Spleen (tissue), 13 donors: ENCODE measurements at places on chromosomes 1 and 21.

DNA sequence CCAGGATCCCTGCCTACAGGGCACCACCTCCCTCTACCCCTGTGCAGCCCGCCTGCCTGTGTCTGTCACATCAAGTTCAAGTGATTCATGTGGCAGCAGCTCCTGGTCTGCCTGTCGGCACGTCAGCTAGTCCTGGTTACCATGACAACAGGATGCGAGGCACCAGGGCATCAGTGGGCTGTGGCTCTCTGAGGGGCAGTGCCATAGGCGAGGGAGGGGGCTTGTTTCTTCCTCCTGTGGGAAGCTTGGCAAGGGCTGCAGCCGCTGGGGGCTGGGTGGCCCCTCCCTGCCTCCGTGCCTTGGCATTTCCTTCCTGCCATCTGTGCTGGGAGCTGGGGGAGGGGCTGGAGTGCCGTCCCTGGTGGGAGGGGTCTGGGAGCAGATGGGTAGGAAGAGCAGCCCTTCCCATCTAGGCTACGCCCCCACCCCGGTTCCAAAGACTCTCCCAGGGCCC, 43.1 kb downstream of the FOXO6 start:
- DNase-seq: no peak

DNA sequence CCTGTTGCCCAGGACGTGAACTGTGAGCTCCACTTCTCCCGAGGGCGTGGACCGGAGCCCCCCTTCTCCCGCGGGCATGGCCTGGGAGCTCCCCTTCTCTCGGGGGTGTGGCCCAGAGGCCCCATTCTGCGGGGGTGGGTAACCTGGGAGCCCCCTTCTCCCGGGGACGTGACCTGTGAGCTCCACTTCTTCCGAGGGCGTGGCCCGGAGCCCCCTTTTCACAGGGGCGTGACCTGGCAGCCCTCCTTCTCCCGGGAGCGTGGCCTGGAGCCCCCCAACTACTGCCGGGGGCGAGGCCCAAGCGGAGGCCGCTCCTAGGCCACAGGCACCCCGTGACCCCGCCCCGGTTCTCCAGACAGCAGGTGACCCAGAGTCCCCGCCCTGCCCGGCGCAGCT, 320 bp downstream of the C1orf174 start:
- DNase-seq: no peak

DNA sequence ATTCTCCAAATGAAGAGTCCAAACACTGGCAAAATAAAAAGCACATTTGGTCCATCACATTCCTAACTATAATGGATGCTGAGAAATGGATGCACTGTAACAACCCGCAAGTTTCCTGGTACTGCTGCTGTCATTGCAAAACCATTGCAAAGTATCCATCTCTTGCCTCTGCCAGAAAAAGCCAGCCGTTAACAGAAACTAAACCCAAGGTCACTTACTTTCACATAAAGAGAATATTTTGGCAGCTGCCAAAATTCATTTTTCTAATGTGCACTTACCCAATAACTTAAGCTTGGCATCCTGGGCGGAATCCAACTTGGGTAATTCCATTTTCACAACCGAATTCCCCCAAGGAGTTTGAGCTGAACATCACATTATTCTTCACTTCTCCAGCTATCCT, 77.0 kb upstream of the LRRC8D start:
- DNase-seq: no peak

DNA sequence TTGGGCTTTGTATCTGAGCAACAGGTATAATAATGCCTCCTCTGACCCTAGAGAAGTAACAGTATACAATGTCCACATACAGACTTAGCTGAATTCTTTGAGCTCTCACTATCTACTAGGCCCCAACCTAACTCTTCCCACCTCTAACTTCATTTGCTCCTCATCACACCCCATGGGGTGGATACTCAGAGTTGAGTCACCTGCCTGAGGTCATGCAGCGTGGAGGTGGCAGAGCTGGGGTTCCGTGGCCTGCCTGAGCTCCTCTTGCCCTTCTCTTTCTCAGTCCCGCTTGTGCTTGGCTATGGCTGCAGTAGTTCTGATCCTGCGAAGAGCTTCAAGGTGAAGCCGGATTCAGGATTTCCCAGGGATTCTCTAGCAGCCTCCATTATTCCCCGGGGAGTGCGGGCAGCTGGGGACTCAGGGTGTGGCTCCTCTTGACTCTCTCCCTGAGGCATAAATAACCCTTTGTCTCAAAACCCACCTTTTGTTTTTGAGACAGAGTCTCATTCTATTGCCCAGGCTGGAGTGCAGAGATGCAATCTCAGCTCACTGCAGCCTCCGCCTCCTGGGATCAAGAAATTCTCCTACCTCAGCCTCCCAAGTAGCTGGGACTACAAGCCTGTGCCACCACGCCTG, 29.9 kb upstream of the ACTL8 start:
- no peak for DNase-seq

DNA sequence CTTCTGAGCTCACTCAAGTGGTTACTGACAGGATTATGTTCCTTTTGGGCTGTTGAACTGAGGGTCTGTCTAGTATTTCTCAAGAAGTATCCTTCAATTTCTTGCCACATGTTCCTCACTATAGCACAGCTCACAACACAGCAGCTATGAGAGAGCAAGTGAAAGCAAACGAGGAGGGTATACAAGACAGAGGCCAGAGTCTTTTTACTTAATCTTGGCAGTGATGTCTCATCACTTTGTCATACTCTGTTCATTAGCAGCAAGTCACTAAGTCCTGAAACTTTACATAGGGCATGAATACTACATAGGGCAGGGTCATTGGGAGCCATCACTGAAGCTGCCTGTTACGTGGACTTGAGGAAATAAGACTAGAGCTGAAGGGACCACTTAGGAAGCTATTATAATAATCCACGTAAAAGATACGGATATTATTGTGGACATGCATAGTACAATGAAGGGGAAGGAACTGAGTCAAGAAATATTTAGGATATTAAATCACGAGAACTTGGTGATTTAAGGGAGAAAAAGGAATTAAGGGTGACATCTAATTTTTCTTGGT, 63.7 kb downstream of the SLC30A7 start:
- DNase-seq: no peak

DNA sequence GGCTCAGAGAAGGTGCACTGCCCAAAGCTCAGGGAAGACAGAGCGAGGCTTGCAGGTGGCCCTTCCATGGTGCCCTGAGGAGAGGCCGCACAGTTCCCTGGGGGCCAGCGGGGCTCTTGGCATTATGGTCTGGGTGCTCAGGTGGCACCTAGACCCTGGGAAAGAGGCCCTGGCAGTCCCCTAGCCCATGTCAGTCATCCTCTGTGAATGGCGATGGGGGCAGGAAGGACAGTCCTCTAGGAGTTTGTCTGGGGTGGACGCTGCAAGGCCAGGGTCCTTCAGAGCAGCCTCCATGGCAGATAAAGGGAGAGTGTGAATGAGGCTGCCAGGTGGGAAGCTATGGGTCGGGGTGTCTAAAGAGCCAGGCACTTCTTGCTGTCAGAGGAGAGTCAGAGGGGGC, 345.9 kb upstream of the VAMP3 start:
- peak; percentile 45 for DNase-seq

DNA sequence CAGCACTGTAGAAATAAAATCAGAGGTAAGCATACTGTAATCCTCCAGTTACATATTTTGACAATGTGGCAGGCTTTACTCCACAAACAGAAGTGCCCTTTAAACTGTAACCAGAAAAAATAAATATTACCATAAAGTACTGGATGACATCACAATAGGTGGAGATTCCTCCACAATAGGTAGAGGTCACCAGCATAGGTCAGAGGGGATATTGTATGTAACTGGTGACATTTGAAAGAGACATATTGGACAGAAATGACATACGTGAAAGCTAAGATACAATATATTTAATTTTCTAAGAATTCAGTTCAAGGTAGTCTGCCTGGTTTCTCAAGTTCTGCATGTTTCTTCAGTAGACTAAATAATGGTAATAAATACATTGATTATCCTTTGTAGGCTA, at the start of gene ASB17:
ASB17 (minus strand) TSS at position 101 of the 400 bp plus-strand sequence. CDS start 113 bp downstream, outside the sequence.
- no peak for DNase-seq
